Esophagus squamous epithelium (tissue), 5 donors: ENCODE measurements at places on chromosomes 2 and 18. TPM values are rescaled to one million over a fixed set of nuclear protein-coding genes. Genes with fewer than 3 reads are reported as not detected.
A peak's percentile ranks its signal among the peaks of the same experiment; 100 is the strongest.

The NR4A2 gene
- total RNA-seq: 1.3 TPM

DNA sequence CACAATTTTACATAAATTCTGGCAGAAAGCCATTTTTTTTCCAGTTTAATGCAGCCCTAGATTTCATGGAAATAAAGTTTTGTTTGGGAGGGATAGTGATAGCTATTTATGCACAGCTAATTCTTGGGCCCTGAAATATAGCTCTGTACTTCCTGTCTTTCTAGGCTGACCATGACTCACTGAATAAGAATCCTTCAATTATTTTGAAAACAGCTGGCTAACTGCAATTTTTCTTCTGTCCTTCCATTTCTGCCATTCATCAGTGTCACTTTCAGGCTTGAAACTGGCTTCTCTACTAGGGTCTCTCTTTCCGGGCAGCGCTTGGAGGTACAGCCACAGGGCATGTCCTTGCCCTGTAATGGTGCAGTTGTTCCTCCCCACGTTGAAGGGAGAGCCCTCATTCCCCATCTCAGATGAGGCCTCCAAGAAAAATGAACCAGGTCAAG, 97.1 kb upstream of the TMEM178A start:
- H3K27ac ChIP-seq: no peak overlapping the region
- no peak overlapping the region for H3K4me3 ChIP-seq
- H3K36me3 ChIP-seq: no peaks in the 10 kb centered on the region

The CBLN2 gene
- not detected for total RNA-seq

The DNAJC27 gene
- total RNA-seq: 4.1 TPM

GRCh38 chr18:59646963-59647307, 50.3 kb downstream of the CCBE1 start:
- no peak overlapping the region for H3K4me3 ChIP-seq
- H3K27me3 ChIP-seq: no peaks in the 10 kb centered on the region
- DNase-seq: no peak
- H3K27ac ChIP-seq: no peak overlapping the region
- H3K36me3 ChIP-seq: no peaks in the 10 kb centered on the region

The ACTG2 gene
- total RNA-seq: 110 TPM

- DNase-seq: no peak
- H3K27ac ChIP-seq: peak overlapping the region; percentile 11
- peaks cover 78% of the 10 kb centered on the region for H3K4me1 ChIP-seq
Observed at GRCh38 chr18:48922801-48923730, 27.7 kb downstream of the SMAD7 start.

DNA sequence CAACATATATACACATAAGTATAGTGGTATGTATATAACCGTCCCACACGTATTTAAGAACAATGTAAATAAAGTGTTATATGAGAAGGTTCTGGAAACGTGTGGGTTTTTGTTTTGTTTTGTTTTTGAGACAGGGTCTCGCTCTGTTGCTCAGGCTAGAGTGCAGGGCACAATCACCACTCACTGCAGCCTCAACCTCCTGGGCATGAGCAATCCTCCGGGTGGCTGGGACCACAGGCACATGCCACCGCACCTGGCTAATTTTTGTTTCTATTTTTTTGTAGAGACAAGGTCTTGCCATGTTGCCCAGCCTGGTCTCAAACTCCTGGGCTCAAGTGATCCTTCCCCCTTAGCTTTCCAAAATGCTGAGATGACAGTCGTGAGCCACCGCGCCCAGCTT, 6.2 kb downstream of the ADAM17 start:
- H3K4me1 ChIP-seq: peaks cover 91% of the 10 kb centered on the region
- H3K27ac ChIP-seq: no peak overlapping the region
- H3K4me3 ChIP-seq: no peak overlapping the region
- no peaks in the 10 kb centered on the region for H3K27me3 ChIP-seq
- no peaks in the 10 kb centered on the region for H3K36me3 ChIP-seq

GRCh38 chr2:222424729-222425671, 657 bp downstream of the SGPP2 start:
- peaks cover 3% of the 10 kb centered on the region for H3K27me3 ChIP-seq
- H3K27ac ChIP-seq: peak overlapping the region; percentile 95
- peak overlapping the region; percentile 97 for H3K4me3 ChIP-seq
- peaks cover 18% of the 10 kb centered on the region for H3K4me1 ChIP-seq
- no peak for DNase-seq

The IL18RAP gene
- 3.4 TPM for total RNA-seq

- no peaks in the 10 kb centered on the region for H3K27me3 ChIP-seq
- no peaks in the 10 kb centered on the region for H3K36me3 ChIP-seq
- no peaks in the 10 kb centered on the region for H3K4me1 ChIP-seq
- no peak overlapping the region for H3K27ac ChIP-seq
- H3K4me3 ChIP-seq: no peak overlapping the region
Observed at GRCh38 chr2:184685999-184686841, 87.9 kb downstream of the ZNF804A start.

The TXNDC2 gene
- not detected for total RNA-seq

- DNase-seq: no peak
- no peaks in the 10 kb centered on the region for H3K36me3 ChIP-seq
- no peak overlapping the region for H3K27ac ChIP-seq
- H3K27me3 ChIP-seq: no peaks in the 10 kb centered on the region
- no peaks in the 10 kb centered on the region for H3K4me1 ChIP-seq
- no peak overlapping the region for H3K4me3 ChIP-seq
Observed at GRCh38 chr2:46430992-46431391, 48.4 kb upstream of the TMEM247 start.

GRCh38 chr2:46576875-46577274, 97.5 kb downstream of the TMEM247 start:
- DNase-seq: no peak
- H3K27me3 ChIP-seq: no peaks in the 10 kb centered on the region
- peaks cover 3% of the 10 kb centered on the region for H3K4me1 ChIP-seq
- no peak overlapping the region for H3K4me3 ChIP-seq
- no peak overlapping the region for H3K27ac ChIP-seq

- H3K4me3 ChIP-seq: no peak overlapping the region
- H3K4me1 ChIP-seq: no peaks in the 10 kb centered on the region
Observed at GRCh38 chr2:52107124-52107523, 1075.2 kb upstream of the NRXN1 start.

The IL36G gene
- total RNA-seq: not detected

The COL6A3 gene
- 138 TPM for total RNA-seq

- H3K27ac ChIP-seq: no peak overlapping the region
- DNase-seq: no peak
- peaks cover 14% of the 10 kb centered on the region for H3K4me1 ChIP-seq
- no peak overlapping the region for H3K4me3 ChIP-seq
Observed at GRCh38 chr2:219511547-219512325, 2.5 kb upstream of the ASIC4 start.

The ABHD3 gene
- 11.8 TPM for total RNA-seq

GRCh38 chr2:217816396-217816869, 186.4 kb downstream of the TNS1 start:
- peaks cover 68% of the 10 kb centered on the region for H3K4me1 ChIP-seq
- peak overlapping the region; percentile 57 for H3K27ac ChIP-seq
- H3K4me3 ChIP-seq: no peak overlapping the region
- no peak for DNase-seq
- H3K36me3 ChIP-seq: peaks cover 41% of the 10 kb centered on the region

The CROCC2 gene
- not detected for total RNA-seq

GRCh38 chr18:9475643-9476591, 604 bp downstream of the RALBP1 start:
- peak overlapping the region; percentile 94 for H3K4me3 ChIP-seq
- H3K27ac ChIP-seq: peak overlapping the region; percentile 98
- no peaks in the 10 kb centered on the region for H3K36me3 ChIP-seq
- no peaks in the 10 kb centered on the region for H3K27me3 ChIP-seq
- peaks cover 13% of the 10 kb centered on the region for H3K4me1 ChIP-seq

The LCT gene
- total RNA-seq: not detected

The C2orf78 gene
- not detected for total RNA-seq

The PROC gene
- not detected for total RNA-seq

GRCh38 chr2:233389601-233390125, 35.4 kb downstream of the DGKD start:
- H3K4me3 ChIP-seq: no peak overlapping the region
- DNase-seq: no peak
- no peaks in the 10 kb centered on the region for H3K27me3 ChIP-seq
- H3K27ac ChIP-seq: peak overlapping the region; percentile 10
- H3K36me3 ChIP-seq: no peaks in the 10 kb centered on the region
- peaks cover 29% of the 10 kb centered on the region for H3K4me1 ChIP-seq

GRCh38 chr18:23890589-23890988, 124.0 kb upstream of the TTC39C start:
- no peaks in the 10 kb centered on the region for H3K36me3 ChIP-seq
- no peaks in the 10 kb centered on the region for H3K27me3 ChIP-seq
- H3K27ac ChIP-seq: no peak overlapping the region
- H3K4me3 ChIP-seq: no peak overlapping the region

GRCh38 chr2:26934335-26934724, 36.1 kb upstream of the MAPRE3 start:
- H3K27me3 ChIP-seq: no peaks in the 10 kb centered on the region
- no peak overlapping the region for H3K27ac ChIP-seq
- H3K4me3 ChIP-seq: no peak overlapping the region
- H3K4me1 ChIP-seq: no peaks in the 10 kb centered on the region

DNA sequence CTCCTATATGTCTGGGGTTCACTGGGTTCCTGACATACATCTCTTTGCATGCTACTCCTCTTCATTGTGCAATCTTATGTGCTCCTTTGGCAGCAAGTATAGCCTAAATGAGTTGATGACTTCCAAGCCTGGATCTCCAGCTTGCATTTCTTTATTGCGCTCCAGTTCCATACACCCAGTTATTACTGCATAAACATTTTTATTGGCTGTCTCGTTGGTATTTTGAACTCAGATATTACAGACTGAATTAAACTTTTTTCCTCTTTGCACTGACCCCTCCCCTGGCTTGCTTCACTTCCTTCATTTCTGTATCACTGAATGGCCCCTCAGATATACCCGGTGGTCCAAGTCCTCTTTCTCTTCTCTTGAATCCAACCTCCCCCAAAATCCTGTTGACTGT, 219.2 kb downstream of the MC4R start:
- no peak overlapping the region for H3K4me3 ChIP-seq
- H3K27ac ChIP-seq: no peak overlapping the region
- no peak for DNase-seq
- no peaks in the 10 kb centered on the region for H3K27me3 ChIP-seq

The CRYGA gene
- total RNA-seq: not detected

DNA sequence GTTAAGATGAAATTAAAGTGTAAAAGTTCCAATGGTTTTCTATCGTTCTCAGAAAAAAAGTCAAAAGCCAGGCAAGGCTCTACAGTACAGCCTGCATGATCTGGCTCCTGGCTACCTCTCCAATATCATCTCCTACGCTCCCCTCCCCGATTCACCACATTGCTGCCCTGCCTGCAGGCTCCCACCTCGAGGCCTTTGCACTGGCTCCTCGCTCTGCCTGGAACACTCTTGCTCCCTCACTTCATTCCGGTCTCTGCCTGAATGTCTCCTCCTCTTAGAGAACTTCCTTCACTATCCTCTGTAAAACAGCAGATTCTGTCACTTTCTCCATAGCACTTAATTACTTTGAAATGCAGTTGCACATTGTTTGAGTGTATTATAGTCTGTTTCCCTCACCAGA, 72.5 kb downstream of the KLF7 start:
- H3K36me3 ChIP-seq: no peaks in the 10 kb centered on the region
- peaks cover 26% of the 10 kb centered on the region for H3K4me1 ChIP-seq
- DNase-seq: no peak
- no peak overlapping the region for H3K4me3 ChIP-seq

GRCh38 chr2:212912445-212913103, 238.8 kb downstream of the IKZF2 start:
- peak overlapping the region; percentile 86 for H3K27ac ChIP-seq
- no peak for DNase-seq
- H3K27me3 ChIP-seq: no peaks in the 10 kb centered on the region

The NETO1 gene
- total RNA-seq: 0.76 TPM

- no peaks in the 10 kb centered on the region for H3K36me3 ChIP-seq
- H3K4me3 ChIP-seq: no peak overlapping the region
- no peak overlapping the region for H3K27ac ChIP-seq
- no peaks in the 10 kb centered on the region for H3K27me3 ChIP-seq
Observed at GRCh38 chr18:22088996-22089640, 80.3 kb upstream of the GATA6 start.

DNA sequence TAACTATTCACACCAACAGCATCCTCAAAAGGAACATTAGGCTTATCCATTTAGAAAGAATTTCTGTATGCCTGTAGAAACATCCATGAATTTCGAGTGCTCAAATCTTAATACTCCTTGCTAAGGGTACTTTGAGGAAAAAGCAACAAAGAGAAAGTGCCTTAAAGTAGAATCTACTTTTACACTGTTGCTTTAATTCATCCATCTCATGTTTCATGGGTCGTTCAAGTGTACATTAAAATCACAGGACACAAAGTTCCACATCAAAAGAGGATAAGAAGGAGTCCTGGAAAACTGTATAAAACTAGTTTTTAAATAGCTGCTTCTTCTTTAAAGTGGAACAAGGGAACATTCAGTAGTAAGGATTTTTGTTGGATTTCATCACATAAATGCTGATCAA, 54.5 kb downstream of the LRP1B start:
- no peaks in the 10 kb centered on the region for H3K4me1 ChIP-seq

The UGT1A3 gene
- total RNA-seq: 3.7 TPM

DNA sequence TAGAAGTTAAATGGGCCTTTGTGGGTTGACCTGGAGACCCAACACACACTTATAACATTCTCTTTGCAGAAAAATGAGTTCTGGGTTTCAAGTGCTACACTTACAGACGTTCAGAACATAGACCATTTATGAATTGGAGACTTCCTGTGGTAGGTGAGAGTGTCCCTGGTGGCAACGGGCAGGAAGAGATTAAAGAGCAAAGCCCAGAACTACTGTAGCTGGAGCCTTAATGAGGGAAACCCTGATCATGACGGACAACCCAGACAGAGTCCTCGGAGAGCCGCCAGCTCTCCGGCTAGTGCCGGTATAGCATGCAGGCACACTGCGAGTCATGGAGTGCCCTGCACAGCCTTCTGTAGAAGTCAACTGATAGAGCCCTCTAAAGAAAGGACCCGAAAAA, 44.5 kb upstream of the RMDN2 start:
- no peak overlapping the region for H3K27ac ChIP-seq
- no peaks in the 10 kb centered on the region for H3K27me3 ChIP-seq
- no peaks in the 10 kb centered on the region for H3K4me1 ChIP-seq
- DNase-seq: no peak

The ATP5MC3 gene
- 199 TPM for total RNA-seq

DNA sequence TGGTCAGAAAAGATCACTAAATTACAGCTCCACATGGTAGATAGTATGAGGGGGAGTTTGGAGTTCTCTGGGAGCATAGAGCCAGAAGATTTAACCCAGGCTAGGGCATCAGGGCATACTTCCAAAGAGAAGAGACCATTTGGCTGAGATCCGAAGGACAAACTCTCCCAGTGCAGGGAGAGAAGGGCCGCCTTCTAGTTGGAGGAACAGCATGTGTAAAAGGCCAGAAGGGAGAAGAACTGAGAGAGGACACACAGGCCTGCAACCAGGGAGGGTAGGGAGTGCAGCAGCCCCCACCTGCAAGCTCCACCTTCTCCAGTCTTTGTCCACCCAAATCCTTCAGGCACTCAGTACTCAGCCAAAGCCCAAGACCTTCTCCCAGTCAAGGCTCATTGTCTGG, 182.0 kb downstream of the GFPT1 start:
- no peaks in the 10 kb centered on the region for H3K36me3 ChIP-seq
- DNase-seq: no peak
- H3K4me3 ChIP-seq: no peak overlapping the region
- H3K27ac ChIP-seq: no peak overlapping the region
- no peaks in the 10 kb centered on the region for H3K27me3 ChIP-seq
- peaks cover 18% of the 10 kb centered on the region for H3K4me1 ChIP-seq
